ENCODE measurements at places on chromosomes 5 and 9. TPM values are rescaled to one million over a fixed set of nuclear protein-coding genes. Genes with fewer than 3 reads are reported as not detected.
A peak's percentile ranks its signal among the peaks of the same experiment; 100 is the strongest.

STC2 gene
- not detected for total RNA-seq

CARTPT gene
- not detected for total RNA-seq

IL4 gene
- not detected for total RNA-seq

TMEM252 gene
- total RNA-seq: not detected

TAS2R1 gene
- not detected for total RNA-seq

INSL6 gene
- total RNA-seq: not detected

ZNF189 gene
- 8.3 TPM for total RNA-seq

LCN9 gene
- not detected for total RNA-seq

GRCh38 chr9:2018764-2019558 is 3.8 kb downstream of the SMARCA2 start:
- DNase-seq: no peak

GRCh38 chr5:63916786-63917185 is 45.5 kb downstream of the HTR1A start:
- DNase-seq: no peak

DNA sequence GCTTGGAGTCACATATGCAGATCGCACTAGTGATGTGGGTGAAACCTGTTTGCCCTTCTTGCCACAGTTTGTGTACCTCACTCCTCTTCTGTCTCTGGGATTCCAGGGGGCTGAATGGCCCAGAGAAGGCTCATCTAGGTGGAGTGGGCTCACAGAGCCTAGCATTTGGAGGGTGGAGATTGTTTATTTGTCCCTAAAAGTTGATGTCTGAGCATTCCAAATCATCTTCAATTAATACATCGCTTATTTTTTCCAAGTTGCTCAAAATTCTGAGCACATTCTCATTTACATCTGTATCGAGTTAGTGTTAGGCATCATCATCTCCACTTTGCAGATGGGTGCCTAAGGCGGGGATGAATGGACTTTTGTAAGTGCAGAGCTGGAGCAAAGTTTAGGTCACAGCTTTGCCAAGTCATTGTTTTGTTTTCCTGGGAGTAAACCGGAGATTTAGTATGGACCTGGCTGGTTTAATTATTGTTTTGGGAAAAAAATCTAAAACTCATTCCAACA is 2.0 kb downstream of the ABL1 start:
- no peak for DNase-seq

GRCh38 chr9:79763671-79764285 is 192.0 kb downstream of the TLE4 start:
- DNase-seq: no peak

- peak; percentile 31 for DNase-seq
Measured at GRCh38 chr5:170632985-170633234, 129.1 kb downstream of the KCNIP1 start.

GRCh38 chr9:127162046-127162863 is 39.8 kb upstream of the ANGPTL2 start:
- no peak for DNase-seq

DNA sequence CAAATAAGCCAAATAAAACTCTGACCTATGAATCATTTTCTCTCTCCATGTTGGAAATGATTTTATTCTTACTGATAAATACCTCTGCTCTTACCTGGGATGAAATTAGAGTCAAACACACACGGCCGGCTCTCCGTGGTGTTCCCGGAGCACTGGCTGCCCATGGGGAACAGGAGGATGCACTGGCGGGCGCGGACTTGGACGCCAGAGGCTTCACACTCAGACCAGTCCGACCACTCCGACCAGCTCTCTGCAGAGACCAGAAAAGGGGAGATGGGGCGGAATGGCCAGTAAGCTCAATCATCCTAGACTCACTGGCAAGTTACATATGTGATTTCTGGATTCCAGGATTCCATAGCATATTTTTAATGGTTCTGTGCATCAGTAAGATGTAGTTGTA is 494.1 kb downstream of the SEMA5A start:
- DNase-seq: no peak

- DNase-seq: no peak
Measured at GRCh38 chr9:113572076-113572861, 108.7 kb downstream of the RGS3 start.

- DNase-seq: no peak
Measured at GRCh38 chr5:126503602-126504104, 80.4 kb downstream of the GRAMD2B start.

DNA sequence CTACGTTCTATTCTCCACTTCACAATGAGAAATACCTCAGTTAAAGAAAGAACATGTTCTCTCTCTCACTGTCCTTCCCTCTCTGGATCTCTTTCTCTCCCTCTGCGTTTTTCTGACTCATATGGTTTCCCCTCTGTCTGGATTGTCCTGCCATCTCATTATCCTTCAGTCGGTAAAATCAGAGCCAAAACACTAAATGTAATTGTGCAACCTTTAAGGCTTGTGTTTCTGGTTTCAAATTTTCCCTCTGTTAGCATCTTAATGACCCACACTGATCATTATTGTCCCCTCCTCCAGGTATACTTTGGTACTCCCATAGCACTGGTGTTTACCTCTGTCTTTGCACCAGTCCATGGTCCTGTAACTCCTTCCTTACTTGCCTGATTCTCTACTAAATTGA is 509.4 kb upstream of the C9orf72 start:
- DNase-seq: no peak

GRCh38 chr9:5500441-5501235 is 9.7 kb upstream of the PDCD1LG2 start:
- no peak for DNase-seq

GRCh38 chr9:2595973-2596372 is 25.6 kb upstream of the VLDLR start:
- DNase-seq: no peak

DNA sequence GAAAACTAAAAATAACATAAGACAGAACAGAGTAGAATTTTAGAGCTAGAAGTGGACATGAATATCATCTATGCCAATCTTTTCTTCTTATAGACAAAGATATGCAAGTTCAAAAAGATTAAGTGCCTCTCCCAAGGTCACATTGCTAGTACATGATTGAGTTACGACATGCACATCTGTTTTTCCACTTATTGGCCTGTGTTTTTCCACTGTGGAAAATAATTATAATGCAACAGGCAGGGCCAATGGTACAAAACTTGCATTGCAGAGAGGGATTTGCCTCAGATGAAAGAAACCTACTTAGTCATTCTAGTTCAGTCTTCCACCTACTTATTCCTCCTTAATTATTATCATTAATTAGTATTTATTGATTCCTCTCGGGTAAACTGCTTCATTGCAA is 407.8 kb upstream of the SGCD start:
- no peak for DNase-seq
